Bronchial smooth muscle cell (primary cell): ENCODE measurements at places on chromosomes 7 and 10. TPM values are rescaled to one million over a fixed set of nuclear protein-coding genes. Genes with fewer than 3 reads are reported as not detected.

ADAM8 gene
- 1.7 and 2.4 TPM in 2 replicates for total RNA-seq

SLC25A28 gene
- total RNA-seq: 15.3 and 32.3 TPM in 2 replicates

STMP1 gene
- 8.8 and 15.3 TPM in 2 replicates for total RNA-seq

STRIP2 gene
- total RNA-seq: 0.77 and 7.3 TPM in 2 replicates

LIPK gene
- not detected in 2 replicates for total RNA-seq

STK31 gene
- total RNA-seq: under 0.01 TPM in 1 of 2 replicates, not detected in the other

TMEM140 gene
- total RNA-seq: 12.0 and 14.7 TPM in 2 replicates

ATOH7 gene
- not detected in 2 replicates for total RNA-seq

TEX36 gene
- 0.16 TPM in 1 of 2 replicates, not detected in the other for total RNA-seq

KIAA1217 gene
- total RNA-seq: 0.26 and 1.4 TPM in 2 replicates

EEPD1 gene
- 7.1 and 13.0 TPM in 2 replicates for total RNA-seq

CALCR gene
- not detected in 2 replicates for total RNA-seq

POT1 gene
- total RNA-seq: 32.6 and 35.2 TPM in 2 replicates

SYNPO2L gene
- not detected in 2 replicates for total RNA-seq

SUV39H2 gene
- 4.7 and 5.8 TPM in 2 replicates for total RNA-seq

SLC26A5 gene
- total RNA-seq: under 0.01 TPM in 1 of 2 replicates, not detected in the other

PTPRZ1 gene
- under 0.01 TPM in 1 of 2 replicates, not detected in the other for total RNA-seq

SMURF1 gene
- total RNA-seq: 12.6 and 13.6 TPM in 2 replicates

BLOC1S2 gene
- 50.1 and 73.3 TPM in 2 replicates for total RNA-seq

ASAH2 gene
- 0.26 and 0.32 TPM in 2 replicates for total RNA-seq

CXCL12 gene
- 54.7 and 125 TPM in 2 replicates for total RNA-seq

CDHR1 gene
- total RNA-seq: not detected in 2 replicates

SLC18A3 gene
- not detected in 2 replicates for total RNA-seq

PLAC9 gene
- total RNA-seq: 49.6 and 60.6 TPM in 2 replicates

UPK3BL1 gene
- total RNA-seq: 9.3 and 13.2 TPM in 2 replicates

AGBL3 gene
- total RNA-seq: 0.32 and 0.52 TPM in 2 replicates

OR9A2 gene
- total RNA-seq: not detected in 2 replicates

SNCG gene
- 7.2 and 69.4 TPM in 2 replicates for total RNA-seq

PTF1A gene
- not detected in 2 replicates for total RNA-seq

GNGT1 gene
- total RNA-seq: not detected in 2 replicates

CTBP2 gene
- 62.1 and 81.8 TPM in 2 replicates for total RNA-seq

AP4M1 gene
- total RNA-seq: 28.9 and 29.3 TPM in 2 replicates

ANKRD1 gene
- total RNA-seq: 0.16 and 0.43 TPM in 2 replicates

CFAP46 gene
- total RNA-seq: 0.95 and 1.2 TPM in 2 replicates

LRRC17 gene
- total RNA-seq: 311 and 381 TPM in 2 replicates

RRP12 gene
- total RNA-seq: 8.4 and 8.7 TPM in 2 replicates

ZNF467 gene
- total RNA-seq: 0.77 and 0.95 TPM in 2 replicates

HECW1 gene
- under 0.01 and 0.79 TPM in 2 replicates for total RNA-seq

NUTM2B gene
- 0.16 and 0.52 TPM in 2 replicates for total RNA-seq

OR6B1 gene
- not detected in 2 replicates for total RNA-seq

MYOZ1 gene
- under 0.01 and 0.43 TPM in 2 replicates for total RNA-seq

ZNF277 gene
- 66.4 and 67.8 TPM in 2 replicates for total RNA-seq

EVX1 gene
- not detected in 2 replicates for total RNA-seq

C7orf57 gene
- not detected in 2 replicates for total RNA-seq

TCERG1L gene
- not detected in 2 replicates for total RNA-seq

LIPM gene
- not detected in 2 replicates for total RNA-seq

ABCB4 gene
- total RNA-seq: 5.7 and 6.8 TPM in 2 replicates

AKR1C2 gene
- 48.6 and 96.5 TPM in 2 replicates for total RNA-seq
